ENCODE measurements at places on chromosomes 12 and 14.
A peak's percentile ranks its signal among the peaks of the same experiment; 100 is the strongest.

GRCh38 chr14:36512585-36513003, 7.4 kb downstream of the NKX2-1 start:
- DNase-seq, result no peak

GRCh38 chr14:37620856-37621255, 25.4 kb downstream of the TTC6 start:
- no peak for DNase-seq

DNA sequence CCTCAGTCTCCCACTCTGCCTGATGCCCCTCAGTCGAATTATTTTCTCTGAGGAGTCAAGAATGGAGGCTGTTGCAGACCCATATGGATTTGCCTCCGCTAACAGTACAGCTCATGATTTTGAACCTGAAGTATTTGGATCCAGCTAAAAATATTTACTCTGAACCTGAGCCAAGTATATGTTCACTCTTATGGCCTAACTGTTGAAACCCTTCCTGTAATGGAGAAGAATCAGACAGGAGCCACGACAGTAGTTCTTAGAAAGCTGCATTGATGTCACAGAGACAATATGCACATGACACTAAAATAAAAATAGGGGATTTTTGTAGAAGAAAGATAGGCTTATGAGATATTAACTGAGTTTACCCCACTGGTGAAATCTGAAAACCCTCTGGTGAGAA, 1128.3 kb upstream of the FLRT2 start:
- DNase-seq, result no peak

- no peak for DNase-seq
Measured at GRCh38 chr12:55720071-55720564, at the start of gene RDH5. Gene RDH5, plus strand, starts transcription at chr12:55720393. Its CDS starts 792 bp downstream, at chr12:55721185.

GRCh38 chr14:75088566-75089373, 19.3 kb downstream of the ZC2HC1C start:
- DNase-seq, result peak; percentile 26

DNA sequence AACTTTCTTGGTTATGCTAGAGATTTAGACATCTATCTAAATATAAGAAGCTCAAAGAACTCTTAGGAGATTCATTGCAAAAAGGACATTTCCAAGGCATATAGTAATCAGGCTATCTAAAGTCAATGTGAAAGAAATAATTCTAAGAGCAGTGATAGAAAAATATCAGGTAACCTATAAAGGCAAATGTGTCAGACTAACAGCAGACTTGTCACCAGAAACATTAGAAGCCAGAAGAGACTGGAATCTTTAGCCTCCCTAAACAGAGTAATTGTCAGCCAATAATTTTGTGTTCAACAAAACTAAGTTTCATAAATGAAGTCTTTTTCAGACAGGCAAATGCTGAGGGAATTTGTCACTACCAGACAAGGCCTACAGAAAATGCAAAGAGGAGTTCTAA, 122.0 kb upstream of the SCAF11 start:
- DNase-seq, result no peak

DNA sequence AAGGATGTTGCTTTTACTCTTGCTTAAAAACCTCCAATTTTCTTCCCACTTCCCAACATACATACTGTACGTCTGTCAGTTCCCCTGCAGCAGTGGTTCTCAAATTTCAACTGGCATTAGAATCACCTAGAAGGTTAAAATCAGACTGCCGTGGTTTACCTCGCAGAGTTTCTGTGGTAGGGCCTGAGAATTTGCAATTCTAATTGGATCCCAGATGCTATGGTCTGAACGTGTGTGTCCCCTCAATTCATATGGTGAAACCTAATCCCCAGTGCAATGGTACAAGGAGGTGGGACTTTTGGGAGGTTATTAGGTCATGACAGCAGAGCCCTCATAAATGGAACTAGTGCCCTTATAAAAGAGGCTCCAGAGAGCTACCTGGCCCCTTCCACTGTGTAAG, 226.9 kb downstream of the CRADD start:
- no peak for DNase-seq

- DNase-seq, result no peak
Measured at GRCh38 chr12:124371366-124371765, 76.5 kb downstream of the RFLNA start.

- no peak for DNase-seq
Measured at GRCh38 chr12:6038160-6038559, 86.3 kb downstream of the VWF start.

DNA sequence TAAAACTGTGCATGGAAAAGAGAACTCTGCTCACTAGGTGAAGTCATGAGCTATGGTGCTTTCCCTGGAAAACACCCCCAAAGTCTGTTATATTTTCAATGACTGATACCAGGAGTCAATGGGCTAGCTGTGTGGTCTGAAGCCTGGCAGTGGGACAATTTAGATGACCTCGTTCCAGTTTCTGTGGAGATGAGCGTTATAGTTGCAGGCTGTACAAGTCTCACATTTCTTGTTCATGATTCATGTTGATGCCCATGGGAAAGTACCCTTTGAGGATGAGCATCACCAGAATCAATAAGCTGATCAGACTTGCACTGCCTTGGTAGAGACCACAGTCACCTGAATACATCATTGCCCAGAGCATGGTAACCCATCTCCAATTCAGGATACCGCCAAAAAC, 70.7 kb downstream of the NOVA1 start:
- DNase-seq, result no peak

- no peak for DNase-seq
Measured at GRCh38 chr12:105428793-105429395, 98.4 kb downstream of the C12orf75 start.

GRCh38 chr12:59383079-59383822, 212.6 kb upstream of the SLC16A7 start:
- no peak for DNase-seq

GRCh38 chr12:56530390-56531055, 8.9 kb downstream of the RBMS2 start:
- DNase-seq, result no peak

GRCh38 chr12:105357162-105357691, 26.7 kb downstream of the C12orf75 start:
- DNase-seq, result no peak

- no peak for DNase-seq
Measured at GRCh38 chr14:51638071-51638944, 13.4 kb upstream of the FRMD6 start.

- DNase-seq, result no peak
Measured at GRCh38 chr12:92324849-92325500, 179.3 kb upstream of the BTG1 start.

- no peak for DNase-seq
Measured at GRCh38 chr12:750366-751191, 1.8 kb upstream of the WNK1 start.

- DNase-seq, result no peak
Measured at GRCh38 chr12:6950811-6951540, at the start of gene PTPN6. Gene PTPN6, plus strand, starts transcription at chr12:6951356. Its CDS starts 157 bp downstream, at chr12:6951513.

- no peak for DNase-seq
Measured at GRCh38 chr14:102779084-102779462, 1.8 kb downstream of the TRAF3 start.

DNA sequence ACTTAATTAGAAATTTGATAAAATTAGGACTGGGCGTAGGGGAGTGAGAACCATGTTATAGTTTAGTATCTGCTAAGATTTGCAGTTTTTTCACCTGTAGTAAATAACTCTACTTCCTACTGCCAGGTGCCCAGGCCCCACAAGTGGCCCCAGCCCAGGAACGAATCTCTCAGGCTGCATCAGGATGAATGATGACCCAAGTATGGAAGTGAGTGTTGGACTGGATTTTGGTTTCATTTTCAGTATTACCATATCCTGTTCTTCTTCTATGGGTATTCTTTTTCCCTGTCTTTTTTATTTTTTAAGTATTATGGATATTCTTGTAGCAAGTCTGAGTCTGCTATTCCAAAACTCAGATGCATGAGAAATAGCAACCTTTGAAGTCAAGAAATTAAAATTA, 120.3 kb upstream of the BCAT1 start:
- DNase-seq, result no peak

- DNase-seq, result no peak
Measured at GRCh38 chr14:76322594-76323220, 53.2 kb upstream of the ESRRB start.

- no peak for DNase-seq
Measured at GRCh38 chr12:59763835-59764234, 168.0 kb downstream of the SLC16A7 start.

GRCh38 chr12:100058482-100059029, 73.8 kb upstream of the ANKS1B start:
- DNase-seq, result no peak

- DNase-seq, result no peak
Measured at GRCh38 chr12:2551412-2551900, 243.3 kb upstream of the FKBP4 start.

DNA sequence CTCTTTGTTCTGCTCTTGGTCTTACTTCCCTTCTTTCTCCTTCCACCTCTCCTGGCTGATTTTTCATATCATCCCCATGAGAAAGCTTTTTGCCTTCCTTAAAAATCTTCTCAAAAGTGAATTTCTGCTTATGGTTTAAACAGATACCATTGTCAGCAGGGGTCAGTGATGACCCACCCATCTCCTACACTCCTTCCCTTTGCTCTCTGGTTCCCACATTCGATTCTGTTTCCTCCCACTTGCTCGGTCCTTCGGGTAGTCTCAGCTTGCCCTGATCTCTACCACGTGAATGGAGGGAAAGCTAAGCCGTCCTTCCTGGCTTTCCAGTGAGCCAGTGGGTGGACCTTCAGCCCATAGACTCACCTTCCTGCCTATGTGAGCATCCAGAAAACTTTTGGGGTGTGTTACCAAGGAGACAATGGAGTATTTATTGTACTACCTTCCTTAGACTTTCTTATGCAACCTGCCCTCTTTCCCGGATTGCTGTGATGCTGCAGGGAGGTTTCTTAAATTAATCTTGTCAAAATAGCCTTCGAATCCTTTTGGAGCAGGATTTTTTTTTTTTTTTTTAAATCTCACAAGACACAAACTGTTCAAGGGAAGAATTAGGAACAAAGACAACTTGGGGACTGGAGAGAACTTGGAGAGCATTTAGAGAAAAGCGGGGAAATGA, 306.3 kb downstream of the CACNA1C start:
- DNase-seq, result no peak

DNA sequence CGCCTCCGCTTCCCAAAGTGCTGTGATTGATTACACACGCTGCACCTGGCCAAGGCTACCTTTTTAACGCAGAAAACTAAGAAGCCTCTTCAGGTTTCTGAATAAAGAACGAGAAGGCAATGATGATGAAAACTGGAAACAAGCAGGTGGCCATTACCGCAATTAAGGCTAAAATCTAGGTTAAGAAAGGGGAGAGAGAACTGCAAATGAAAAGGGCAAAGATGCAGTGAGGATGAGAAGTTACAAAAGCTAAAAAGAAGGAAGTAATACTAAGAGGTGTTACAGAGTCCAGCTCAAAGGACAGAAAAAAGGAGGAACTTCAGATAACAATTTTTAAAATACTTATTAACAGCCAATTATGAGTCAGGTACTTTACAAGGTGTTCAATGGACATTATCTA, 79.7 kb downstream of the DUSP16 start:
- DNase-seq, result no peak

- DNase-seq, result no peak
Measured at GRCh38 chr12:56080556-56081138, 682 bp downstream of the ERBB3 start.

DNA sequence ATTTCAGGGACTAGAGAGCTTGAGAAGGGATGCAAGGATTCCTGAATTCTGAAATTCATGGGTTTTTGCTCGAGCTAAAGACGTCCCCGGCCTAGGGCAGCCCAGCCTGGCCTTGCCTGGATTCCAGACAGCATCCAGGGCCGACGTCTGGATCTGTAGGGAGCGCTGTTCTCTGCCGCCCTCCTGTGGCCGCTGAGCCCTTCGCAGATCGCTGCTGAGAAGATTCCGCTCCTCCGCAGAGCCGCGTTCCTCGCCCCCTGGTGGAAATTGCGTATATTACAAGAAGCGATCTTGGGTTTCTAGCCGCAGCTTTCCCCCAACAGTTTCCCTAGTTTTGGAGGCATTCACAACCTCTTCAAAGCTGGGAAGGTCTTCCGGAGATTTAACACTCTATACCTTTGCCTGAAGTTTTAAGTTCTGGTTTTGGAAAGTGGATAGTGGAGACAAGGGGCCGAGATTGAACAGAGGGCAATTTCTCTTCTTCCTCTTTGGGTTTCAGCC, 5.1 kb downstream of the CISTR start:
- DNase-seq, result peak; percentile 51

- DNase-seq, result no peak
Measured at GRCh38 chr12:65612440-65612839, 211.8 kb upstream of the HMGA2 start.

DNA sequence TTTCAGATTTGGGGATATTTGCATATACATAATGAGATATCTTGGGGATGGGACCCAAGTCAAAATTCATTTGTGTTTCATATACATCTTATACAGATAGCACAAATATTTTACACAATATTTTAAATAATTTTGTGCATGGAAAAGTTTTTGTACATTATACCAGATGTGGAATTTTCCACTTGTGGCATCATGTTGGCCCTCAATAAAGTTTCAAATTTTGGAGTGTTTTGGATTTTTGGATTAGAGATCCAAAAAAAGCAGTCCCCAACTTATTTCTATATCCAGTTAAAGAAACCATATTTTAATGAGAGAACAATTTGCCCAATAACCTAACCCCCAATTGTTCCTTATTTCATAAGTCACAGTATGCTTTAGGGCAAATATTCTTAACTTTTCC, 4.5 kb downstream of the GNPNAT1 start:
- no peak for DNase-seq

- DNase-seq, result no peak
Measured at GRCh38 chr12:45214749-45215418, 1.0 kb upstream of the ANO6 start.

DNA sequence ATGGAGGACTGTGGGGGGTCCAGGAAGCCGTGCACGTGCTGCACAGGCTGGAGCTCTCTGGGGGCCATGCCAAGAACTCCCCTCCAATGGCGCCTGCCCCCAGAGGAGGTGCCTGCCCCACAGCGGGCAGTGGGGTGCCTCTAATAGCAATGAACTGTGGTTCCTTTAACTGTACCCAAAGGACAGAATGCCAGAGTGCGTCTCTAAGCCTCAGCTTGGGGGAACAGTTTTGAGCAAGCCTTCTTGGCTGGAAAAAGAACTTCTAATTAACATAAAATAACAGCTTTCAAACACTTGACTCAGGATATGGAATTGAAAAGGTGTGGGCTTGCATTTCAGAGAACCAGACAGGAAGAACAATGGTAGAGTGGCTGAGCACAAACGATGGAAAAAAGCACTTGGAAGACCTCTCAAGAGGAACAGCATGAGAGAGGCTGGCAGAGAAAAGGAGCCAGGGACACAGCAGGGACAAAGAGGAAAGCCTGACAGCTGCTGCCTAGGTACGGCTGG, 195.6 kb downstream of the TTC7B start:
- DNase-seq, result peak; percentile 98

- DNase-seq, result no peak
Measured at GRCh38 chr14:29741909-29742401, 185.7 kb downstream of the PRKD1 start.

Data from NCI-H187 treated with DMSO at 0.1 percent for 48 hours (cell line).